ENCODE measurements at places on chromosomes 3 and 15.

DNA sequence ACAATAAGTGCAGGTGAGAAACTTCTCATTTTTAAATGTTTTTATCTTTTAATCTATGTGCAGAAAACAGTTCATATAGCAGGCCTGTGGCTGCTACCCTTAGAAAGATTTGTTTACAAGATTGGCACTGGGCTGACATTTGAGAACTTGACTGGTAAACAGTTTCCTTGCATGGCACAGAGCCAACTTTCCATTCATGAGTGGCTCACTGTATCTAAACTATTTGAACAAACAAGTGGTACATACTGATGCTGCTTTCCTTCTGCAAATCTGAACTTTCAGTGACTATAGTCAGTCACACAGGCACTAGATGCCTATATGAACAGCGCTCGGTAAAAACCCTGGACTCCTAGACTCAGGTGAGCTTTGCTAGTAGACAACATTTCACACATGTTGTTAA, 6.3 kb upstream of the GTPBP8 start:
- no peak for DNase-seq

DNA sequence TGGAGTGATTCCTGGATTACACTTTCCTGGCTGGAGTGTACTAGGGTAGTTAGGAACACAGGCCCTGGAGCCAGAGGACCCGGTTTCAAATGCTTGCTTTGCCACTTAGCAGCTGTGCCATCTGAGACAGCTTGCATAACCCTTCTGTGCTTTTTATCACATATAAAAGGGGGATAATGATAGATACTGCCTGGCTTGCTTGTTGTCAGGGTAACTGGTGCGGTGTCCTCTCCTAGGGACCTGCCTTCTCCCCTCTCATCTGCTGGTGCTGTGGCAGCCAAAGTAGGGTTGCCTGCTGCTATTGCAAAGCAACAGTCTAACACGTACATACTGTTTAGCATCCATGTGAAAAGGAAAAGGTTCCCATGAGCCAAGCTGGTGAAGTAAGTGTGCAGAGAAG, 137.8 kb downstream of the LRTM1 start:
- no peak for DNase-seq

GRCh38 chr15:27495963-27496459, 525.0 kb downstream of the GABRG3 start:
- DNase-seq: no peak

GRCh38 chr3:132730891-132731580, 8.8 kb upstream of the NPHP3 start:
- no peak for DNase-seq

GRCh38 chr3:38268087-38268486, 2.5 kb downstream of the SLC22A13 start:
- DNase-seq: no peak

DNA sequence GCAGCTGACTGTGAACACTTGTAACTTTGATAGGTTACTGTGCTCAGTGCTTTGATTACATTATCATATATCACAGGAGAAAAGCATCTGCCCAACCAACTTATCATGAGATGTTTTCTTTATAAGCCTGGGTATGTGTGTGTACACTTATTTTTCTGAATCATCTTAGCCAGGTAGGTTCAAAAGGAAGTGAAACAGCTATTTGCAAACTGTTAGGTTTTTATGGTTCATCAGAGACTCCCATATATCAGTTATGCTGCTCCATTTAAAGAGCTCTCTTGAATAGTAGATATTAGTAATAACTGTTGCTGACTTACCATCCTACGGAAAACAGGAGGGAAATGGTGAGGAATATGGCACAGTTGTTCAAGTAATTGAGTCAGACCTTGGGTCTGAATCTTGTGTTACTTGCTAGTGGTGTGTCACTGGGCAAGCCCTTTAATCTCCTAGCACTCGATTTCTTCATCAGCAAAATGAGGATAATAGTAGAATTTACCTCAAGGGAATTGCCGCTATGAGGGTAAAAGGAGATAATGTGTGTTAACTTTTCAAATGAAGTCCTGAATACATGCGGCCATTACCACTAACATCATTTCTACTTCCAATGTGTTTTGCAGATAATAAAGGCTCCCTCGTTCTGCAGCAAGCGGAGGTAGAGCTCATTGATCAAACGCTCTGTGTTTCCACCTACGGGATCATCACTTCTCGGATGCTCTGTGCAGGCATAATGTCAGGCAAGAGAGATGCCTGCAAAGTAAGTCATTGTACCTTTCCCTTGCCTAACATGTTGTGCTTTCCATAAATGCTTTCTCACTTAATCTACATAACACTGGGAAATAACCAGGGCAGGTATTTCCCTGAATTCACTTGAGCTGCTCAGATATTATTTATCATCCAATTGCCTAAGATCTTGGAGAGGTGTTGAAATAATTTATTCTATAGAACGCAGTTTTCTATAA, 7.8 kb upstream of the C3orf52 start:
- no peak for DNase-seq

DNA sequence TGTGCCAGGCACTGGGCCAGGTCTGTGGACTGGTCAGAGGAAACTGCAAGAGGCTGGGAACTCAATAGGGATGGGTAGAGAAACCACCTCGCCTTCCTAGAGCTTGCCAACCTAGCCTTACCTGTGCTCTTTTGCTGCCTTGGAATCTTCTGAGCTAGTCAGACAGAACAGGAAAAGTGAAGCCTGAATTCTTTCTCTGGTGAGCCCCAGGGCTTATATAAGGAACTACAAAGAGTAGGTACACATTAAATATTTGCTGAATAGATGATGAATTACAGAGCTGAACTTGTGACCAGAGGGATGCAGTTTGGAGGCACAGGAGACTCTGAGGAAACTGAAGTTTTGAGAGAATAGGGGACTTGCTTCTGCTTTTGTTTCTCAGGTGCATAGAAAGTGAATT, 15.6 kb upstream of the FBXW12 start:
- no peak for DNase-seq

- no peak for DNase-seq
Observed at GRCh38 chr3:17070161-17070959, 185.6 kb downstream of the PLCL2 start.

- DNase-seq: peak; percentile 55
Observed at GRCh38 chr3:56758539-56758981, 43.2 kb downstream of the ARHGEF3 start.

GRCh38 chr3:184765047-184765729, 46.8 kb upstream of the VPS8 start:
- no peak for DNase-seq

DNA sequence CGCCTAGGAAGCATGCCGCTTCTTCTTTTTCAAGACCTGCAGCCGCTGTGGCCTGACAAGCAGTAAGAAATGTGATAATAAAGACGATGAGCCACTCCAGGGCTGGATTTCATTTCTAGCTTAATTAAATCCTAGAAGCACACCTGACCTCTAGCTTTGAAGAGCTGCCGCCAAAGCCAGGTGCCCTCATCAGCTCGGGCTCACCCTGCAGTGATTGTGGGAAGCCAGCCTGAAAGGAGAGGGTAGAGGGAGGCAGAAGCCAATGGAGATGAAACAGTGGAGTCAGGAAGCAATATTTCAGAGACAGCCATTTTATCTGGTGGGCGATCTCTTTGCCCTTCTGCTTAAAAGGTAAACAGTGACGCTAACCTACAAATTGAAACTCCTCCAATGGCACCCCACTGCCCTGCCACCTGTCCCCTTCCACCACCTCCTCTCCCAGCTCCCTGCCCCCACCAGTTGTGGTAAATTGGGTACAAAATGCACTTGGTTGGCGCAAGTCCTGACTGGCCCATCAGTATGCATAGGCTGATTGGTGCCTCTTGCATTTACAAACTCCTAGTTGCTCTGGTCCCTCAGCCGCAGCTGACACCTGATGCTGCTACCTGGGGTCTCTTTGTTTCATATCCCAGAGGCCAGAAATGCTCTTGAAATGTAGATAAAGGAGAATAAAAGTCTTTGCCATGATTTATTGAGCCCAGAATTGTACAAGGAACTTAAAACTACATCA, 385.3 kb downstream of the PDCD6IP start:
- no peak for DNase-seq

DNA sequence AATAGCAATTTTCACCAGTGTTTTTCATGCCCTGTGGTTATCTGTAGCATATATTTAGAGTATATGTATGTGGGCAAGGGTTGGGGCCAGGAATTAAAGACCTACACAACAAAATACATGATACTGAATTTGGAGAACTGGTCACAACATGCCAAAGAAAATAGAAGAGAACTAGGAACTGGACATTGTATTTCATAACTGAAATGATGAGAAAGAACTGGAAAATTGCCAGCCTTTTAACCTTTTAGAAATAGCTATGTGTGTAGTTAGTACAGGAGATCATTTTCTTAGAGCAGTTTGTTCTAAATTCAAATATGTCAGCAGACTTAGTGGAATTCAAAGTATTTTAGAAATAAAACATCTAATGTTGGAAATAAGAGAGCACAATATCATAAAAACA, 227.1 kb upstream of the CGNL1 start:
- DNase-seq: no peak

DNA sequence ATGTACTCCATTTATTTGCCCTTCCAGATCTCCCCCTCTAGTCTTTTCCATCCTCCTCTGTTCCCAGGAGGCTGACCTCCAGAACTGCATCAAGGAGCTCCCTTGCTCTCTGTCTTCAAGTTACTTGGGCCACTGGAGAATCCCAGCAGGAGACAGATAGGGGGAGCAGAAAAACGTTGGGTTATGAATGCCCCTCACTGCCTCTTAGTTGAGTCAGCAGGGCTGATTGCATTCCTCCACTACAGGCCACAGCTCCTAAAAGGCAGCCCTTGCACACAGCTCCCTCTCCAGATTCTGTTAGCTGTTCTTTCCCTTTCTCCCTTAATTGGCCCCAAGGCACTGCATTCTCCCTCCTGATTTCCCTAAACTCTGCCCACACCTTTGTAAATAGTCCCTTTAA, 12.4 kb upstream of the CEP152 start:
- DNase-seq: no peak

- DNase-seq: no peak
Observed at GRCh38 chr15:52252781-52253180, 42.8 kb downstream of the MYO5C start.

- no peak for DNase-seq
Observed at GRCh38 chr15:63082366-63082765, 39.3 kb upstream of the LACTB start.
